ENCODE measurements at places on chromosomes 5 and 9.
A peak's percentile ranks its signal among the peaks of the same experiment; 100 is the strongest.

DNA sequence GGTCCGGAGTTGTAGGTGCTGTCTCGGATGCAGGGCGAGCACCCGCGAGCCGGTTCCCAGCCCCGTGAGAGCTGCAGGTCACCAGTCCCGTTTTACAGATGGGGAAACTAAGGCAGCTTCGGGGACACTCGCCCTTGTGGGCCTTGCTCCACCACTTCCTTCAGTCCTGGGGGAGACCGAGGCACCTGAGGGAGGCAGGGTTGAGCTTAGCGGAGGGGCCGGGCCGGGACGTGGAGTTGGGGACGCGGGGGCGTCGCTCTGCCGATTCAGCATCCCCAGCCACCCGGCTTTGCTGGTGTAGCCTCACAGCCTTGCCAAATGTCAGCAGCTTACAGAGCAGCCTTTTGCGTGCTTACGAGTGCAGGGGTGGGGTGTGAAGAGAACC lies 530 bp downstream of the BBLN start:
- no peak for DNase-seq

- DNase-seq = no peak
Observed at GRCh38 chr5:150271923-150272322, 17.6 kb downstream of the CAMK2A start.

- no peak for DNase-seq
Observed at GRCh38 chr5:137888466-137888862, 793 bp upstream of the PKD2L2 start.

DNA sequence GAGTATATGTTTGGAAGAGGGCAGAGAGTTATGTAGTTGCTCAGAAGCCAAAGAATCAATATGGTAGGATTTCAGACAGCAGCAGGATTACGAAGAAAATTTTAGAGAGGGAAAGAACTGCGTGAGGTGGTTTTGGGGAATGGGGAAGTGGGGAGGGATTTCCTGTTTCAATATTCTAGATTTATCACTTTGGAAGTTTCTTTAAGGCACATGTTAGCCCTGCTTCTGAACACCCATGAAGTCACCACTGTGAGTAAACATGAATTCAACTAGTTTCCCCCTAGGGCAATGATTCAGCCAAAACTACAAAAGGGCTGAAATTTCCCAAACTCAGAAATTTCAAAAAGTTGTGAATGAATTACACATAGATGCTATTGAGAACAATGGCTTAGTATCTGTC lies 132.2 kb downstream of the EBF1 start:
- no peak for DNase-seq

GRCh38 chr5:132821791-132822190 lies 8.7 kb downstream of the SHROOM1 start:
- DNase-seq = no peak

DNA sequence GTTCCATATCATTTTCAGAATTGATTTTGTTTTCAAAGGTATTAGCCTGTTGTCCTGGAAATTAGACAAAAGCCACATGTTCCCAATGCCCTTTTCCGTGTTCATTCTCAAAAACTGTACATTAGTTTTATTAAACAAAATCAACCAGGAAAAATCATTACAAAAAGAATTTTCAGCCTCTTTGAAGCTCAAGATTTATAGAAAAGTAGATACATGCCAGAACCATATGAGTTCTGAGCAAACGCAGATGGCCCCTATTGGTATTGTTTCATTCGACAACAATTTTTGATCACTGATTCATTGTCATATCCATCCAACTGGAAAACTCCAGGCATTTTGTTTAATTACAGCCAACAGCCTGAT lies 148.5 kb upstream of the GRAMD2B start:
- no peak for DNase-seq

DNA sequence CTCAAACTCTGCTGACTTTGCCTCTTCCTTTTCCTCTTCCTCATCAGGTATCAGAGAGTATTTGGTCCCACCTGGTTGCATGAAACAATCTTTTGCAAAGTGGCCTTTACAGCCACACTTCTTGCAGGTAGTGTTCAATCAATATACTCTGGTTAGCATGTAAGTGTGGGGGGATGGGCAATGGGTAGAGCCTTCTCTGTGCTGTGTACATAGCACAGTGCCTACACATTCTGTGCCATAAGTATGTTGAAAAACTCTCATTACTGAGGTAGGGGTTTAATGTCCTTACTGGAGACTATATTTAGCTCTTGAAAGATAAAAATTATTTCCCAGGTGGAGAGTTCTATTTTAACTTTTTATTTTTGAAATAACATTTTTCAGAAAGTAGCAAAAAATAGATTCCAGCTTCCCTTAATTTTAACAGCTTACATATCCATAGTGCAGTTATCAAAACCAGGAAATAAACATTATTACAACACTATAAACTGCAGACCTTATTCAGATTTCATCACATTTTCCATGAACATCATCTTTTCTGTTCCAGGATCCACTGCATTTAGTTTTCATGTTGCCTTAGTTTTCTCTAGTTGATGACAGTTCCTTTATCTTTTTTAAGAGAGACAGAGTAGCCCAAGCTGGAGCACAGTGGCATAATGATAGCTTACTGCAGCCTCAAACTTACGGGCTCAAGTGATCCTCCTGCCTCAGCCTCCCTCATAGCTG lies 15.1 kb downstream of the TTC1 start:
- DNase-seq = no peak

DNA sequence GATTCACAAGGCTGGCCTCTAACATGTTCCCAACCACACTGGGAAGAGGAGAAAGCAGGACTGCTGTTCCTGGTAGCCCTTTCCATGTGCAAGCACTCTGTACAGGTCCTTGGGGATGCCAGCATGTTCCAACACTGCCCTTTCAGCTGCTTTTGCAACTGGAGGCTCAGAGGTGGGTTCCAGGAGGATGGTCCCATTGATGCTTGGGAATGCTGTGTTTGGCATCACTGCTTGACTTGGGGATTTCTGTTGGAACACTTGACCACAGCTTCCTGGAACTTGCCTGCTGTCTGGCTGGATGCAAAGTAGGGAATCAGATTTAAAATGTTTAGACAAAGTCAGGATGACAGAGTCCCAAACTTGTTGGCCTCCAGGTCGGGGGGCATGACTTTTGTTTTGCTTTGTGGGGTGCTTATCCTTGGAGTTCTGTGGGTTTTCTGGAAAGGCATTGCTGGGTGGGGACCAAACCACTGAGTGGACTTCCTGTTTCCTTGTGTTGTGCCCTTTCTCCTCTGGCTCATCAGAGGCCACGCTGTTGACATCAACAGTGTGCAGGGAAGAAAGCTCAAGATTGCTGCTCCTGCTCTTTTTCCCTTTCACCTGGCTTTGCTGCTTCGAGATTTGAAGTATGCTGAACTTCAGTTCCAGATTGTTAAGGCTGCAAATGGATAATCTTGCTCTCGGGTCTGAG lies 148.5 kb upstream of the RPS23 start:
- no peak for DNase-seq

- no peak for DNase-seq
Observed at GRCh38 chr5:176747670-176748072, 62.7 kb upstream of the UNC5A start.

DNA sequence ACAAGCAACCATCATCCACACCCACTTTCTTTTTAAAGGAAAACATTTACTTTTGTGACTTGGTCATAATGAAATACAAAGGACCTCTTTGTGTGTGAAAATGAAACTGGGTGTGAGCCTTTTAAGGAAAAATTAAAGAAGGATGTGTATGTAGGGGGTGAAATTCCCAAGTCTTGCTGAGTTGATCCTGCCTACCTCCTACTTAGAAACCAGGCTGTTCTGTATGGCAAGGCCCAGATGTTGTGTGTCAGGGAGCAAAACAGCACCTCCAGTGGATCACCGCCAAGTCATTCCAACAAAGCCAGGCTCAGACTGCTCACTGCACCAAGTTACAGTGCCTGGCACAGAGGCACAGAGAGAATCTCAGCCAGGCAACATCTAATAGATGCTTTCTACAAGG lies 198.5 kb upstream of the FBN2 start:
- DNase-seq = peak; percentile 39

GRCh38 chr9:86515221-86515620 lies 161.0 kb upstream of the TUT7 start:
- DNase-seq = no peak

DNA sequence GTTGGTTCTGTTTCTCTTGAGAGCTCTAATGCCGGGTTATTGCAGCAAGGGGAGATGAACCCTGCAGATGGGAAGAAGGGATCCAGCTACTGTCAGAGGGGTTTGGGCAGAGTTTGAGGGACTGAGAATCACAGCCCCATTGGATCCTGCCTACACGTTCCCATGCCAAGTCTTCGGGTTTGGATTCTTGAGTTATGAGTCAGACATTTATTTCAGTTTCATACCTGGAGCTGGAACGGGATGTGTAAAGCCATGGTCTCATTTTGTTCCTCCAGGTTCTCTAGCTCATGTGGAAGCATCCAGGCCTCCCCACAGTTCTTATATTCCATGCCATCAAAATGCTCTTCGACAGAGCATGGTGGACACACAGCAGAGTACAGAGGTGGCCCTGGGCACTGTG lies 275.4 kb upstream of the IRX4 start:
- DNase-seq = no peak

- DNase-seq = no peak
Observed at GRCh38 chr5:122877518-122877917, 32.1 kb downstream of the SNX24 start.

DNA sequence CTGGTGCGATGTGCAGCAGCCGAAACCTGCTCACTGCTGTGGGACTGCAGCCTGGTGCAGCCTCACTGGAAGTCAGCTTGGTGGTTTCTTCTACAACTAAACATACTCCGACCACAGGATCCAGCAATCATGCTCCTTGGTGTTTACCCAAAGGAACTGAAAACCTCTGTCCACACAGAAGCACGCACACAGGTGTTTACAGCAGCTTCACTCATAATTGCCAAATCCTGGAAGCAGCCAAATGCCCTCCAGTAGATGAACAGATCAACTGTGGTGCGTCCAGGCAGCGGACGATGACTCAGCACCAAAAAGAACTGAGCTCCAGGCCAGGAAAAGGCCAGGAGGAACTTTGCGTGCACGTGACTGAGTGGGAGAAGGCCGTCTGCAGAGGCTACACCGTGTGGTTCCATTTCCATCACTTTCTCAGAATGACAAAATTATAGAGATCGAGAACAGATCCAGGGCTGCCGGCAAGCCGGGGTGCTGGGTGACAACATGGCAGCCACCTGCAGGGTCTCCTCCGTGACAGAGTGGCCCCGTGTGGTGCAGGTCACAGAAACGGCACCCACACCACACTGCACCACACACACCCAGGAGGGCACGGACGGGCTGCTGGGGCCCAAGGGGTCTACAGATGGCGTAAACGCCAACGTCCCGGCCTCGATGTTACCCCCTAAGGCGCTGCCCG lies 23.1 kb upstream of the NSMF start:
- DNase-seq = no peak

GRCh38 chr9:5617749-5618148 lies 11.2 kb upstream of the RIC1 start:
- DNase-seq = no peak

DNA sequence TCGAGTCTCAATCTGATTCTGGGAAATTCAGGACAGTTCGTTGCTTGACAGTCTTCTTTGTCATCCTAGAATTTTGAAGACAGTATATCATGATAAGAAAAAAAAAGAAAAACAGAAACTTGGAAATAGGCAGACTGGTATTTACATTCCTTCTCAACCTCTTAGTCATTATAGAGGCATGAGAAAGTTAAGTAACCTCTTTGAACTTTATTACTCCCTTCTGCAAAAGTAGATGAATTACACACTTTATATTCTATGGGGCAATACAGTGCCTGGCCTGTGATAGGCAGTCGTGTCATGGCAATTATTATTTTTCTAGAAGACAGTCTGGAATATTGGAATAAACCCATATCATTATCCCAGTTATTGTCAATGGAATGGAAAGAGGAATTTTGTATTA lies 828.9 kb downstream of the TLR4 start:
- no peak for DNase-seq

DNA sequence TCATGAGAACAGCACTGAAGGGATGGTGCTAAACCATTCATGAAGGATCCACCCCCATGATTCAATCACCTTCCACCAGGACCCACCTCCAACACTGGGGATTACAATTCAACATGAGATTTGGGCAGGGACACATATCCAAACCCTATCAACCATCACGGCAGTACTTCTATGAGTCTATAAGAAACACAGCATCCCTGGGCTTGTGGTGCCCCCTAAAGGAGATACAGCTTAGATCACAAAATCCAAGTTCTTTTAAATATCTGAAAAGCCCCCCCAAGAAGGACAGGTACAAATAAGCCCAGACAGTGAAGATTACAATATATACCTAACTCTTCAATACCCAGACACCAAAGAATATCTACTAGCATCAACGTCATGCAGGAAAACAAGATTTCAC lies 233.7 kb upstream of the ADRA1B start:
- DNase-seq = no peak

- DNase-seq = no peak
Observed at GRCh38 chr9:90787771-90788460, 13.7 kb upstream of the SYK start.

GRCh38 chr5:136382071-136382470 lies 16.7 kb upstream of the TRPC7 start:
- DNase-seq = no peak

GRCh38 chr5:50547303-50547702 lies 106.2 kb upstream of the EMB start:
- no peak for DNase-seq

- DNase-seq = no peak
Observed at GRCh38 chr5:158382473-158382872, 523.5 kb upstream of the CLINT1 start.

- DNase-seq = no peak
Observed at GRCh38 chr9:138053321-138053868, 175.8 kb downstream of the CACNA1B start.

DNA sequence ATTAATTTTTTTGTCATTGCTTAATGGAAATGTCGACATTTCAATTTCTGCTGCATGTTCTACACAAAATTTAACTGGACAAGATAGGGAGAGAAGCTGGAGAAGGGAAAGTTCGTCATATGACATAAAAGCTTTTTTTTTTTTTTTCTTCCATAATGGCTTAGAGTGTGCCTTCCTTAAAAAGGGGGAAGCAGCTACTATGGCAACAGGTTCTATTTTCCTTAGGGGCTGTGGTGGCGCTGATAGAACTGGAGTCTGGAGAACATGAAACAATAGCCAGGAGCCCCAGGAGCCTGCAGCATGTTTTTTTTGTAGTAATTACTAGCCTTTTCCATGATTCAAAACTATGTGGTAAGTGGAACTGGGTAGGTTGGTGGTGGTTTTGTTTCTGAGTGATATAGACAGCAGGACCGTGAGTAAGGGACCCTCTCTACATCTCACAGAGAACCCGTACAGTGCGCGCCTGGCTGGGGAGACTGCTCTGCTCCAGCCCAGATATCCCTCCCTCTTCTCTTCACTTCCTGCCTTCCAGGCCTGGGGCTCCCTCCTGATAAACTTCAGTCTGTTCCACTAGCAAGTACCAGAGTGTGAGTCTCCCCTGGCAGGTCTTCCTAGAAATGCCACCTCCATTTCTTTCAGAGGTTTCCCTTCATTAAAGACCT lies 301.6 kb downstream of the NR3C1 start:
- no peak for DNase-seq
